Right lung (tissue), 10 donors: ENCODE measurements at places on chromosomes 5 and 9.

- DNase-seq: no peak
These were observed 88.5 kb downstream of the ALDH1A1 start for GRCh38 chr9:72864327-72864726.

GRCh38 chr9:137389428-137389746 is 33.6 kb downstream of the EXD3 start:
- DNase-seq: no peak

DNA sequence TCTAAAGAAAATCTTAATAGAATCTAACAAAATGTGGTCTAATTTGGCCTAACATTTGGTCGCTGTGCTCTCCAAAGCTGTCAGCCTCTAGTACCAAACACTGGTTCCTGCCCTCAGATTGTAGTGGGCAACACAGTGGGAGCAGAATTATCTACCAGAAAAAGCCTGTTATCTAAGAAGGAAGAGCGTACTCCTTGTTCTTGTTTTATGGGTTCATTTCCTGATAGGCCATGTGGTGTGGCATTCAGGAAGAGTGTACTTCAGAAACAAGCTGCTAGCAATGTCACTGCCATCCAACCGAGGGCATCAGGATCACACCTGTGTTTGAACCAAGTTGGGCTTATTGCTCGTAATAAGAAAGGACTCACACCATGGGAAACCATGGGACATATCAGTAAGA is 487.9 kb upstream of the DAP start:
- DNase-seq: no peak

DNA sequence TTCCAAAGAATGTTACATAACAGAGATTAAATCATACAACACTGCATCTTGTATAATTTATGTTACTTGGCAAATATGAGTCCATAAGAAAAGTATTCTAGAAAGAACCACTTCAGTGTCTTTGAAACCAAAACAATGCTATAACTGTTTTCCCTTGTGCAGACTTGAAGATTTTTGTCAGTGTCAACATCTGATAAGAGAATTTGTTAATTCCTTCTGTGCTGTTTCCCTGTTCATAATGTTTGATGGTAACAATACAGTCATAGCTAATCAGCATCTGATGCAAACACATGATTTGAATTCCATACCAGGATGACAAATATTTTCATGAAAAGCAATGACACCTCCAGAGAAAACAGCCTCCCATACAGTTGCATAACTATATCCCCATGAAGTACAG is 306.8 kb downstream of the SEMA5A start:
- no peak for DNase-seq

DNA sequence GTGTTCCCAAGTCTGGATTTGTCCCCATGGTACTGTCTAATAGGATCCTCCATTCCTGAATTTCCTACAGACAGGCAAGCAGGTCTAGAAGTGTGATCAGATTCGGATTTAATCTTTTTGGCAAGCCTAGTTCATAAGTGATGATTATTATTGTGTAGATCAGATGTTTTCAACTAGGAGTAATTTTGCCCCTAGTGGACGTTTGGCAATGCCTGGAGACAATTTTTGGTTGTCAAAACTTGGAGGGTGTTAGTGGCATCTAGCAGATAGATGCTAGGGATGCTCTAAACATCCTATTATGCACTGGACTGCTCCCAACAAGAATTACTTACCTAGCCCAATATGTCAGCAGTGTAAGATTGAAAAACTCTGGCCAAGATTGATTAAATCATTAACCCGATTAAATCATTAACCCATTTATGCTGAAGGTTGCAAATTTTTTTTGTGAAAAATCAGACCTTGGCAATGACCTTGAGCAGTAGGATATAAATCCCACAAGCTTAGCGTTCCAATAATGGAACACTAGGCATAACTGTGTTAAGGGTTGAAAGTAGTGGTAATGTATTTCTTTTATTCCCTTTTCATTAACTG is 28.2 kb downstream of the TCERG1 start:
- no peak for DNase-seq

DNA sequence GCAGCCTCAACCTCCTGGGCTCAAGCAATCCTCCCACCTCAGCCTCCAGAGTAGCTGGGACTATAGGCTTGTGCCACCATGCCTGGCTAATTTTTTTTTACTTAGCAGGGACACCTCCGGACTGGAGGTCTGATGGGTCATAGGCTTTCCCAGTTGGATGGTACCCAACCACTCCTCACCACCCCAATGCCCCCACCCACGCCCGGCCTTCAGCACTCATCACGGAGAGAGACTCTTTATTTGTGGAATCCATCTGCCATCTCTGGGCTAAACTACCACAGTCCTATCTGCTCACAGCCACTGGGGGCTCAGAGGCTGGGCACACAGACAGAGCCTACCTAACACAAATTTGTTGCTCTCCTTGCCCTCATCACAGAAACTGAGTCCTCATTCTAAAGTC is 58.3 kb upstream of the STXBP1 start:
- DNase-seq: no peak

DNA sequence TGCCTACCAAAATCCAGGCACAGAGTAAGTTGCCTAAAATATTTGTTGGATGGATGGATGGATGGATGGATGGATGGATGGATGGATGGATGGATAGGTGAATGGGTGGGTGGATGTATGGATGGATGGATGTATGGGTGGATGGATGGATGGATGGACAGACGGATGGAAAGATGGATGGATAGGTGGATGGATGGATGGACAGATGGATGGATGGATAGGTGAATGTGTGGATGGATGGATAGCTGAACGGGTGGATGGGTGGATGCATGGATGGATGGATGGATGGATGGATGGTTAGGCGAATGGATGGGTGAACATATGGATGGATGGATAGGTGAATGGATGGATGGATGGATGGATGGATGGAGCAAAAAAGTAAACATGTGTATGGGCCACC is 131.9 kb downstream of the GABBR2 start:
- DNase-seq: no peak

DNA sequence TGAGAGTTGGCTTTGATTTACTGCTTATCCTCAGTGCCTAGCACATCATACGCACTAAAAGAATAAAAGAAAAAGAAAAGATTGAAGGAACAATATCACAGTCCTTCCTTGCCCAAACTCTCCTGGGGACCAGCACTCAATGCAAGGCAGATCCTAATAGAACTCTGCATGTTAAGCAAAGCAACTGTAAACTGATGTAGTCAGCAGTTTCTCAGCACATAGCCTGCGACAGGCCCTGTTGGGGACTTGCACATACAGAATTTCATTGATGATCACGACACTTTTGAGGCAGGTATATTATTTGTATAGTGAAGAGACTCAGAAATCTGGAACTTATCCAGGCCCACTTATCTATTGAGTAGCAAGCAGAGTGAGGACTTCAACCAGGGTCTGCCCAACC is 15.4 kb downstream of the NIPAL4 start:
- no peak for DNase-seq

DNA sequence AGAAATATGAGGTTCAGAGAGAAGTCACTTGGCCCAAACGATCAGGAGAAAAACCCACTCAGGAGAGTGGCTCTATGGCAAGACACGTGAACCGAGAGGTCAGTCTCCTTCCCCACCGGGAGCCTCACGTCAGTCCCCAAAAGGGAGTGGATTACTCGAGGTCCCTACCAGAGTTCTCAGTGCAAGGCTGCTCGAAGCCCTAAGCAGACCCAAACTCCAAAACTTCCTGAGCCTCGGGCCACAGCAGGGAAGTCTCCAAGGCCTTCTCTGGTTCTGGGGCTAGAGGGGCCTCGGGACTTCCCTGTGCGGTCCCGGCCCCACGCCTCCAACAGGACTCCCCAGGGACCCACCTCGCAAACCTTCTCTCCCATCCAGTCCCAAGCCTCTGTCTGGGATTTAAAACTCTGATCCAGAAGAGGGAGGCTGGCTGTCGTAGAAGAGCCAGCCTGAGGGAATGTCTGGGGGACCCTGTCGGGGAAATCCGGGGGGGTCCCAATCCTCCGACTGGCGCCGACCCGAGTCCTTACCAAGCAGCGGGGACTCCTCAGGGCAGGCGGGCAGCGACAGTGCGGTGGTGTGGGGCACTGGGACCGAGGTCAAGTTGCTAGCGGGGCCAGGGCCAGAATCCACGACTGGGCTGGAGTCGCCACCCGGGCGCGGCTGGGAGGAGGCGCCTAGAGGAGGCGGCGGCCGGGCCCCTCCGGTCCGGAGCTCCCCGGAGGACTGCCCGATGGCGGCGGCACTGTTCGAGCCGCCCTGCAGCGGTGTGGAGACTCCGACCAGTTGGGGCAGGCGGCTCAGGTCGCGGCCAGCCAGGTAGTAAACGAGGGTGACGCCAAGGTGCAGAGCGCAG is 679 bp downstream of the B4GALT1 start:
- DNase-seq: no peak

DNA sequence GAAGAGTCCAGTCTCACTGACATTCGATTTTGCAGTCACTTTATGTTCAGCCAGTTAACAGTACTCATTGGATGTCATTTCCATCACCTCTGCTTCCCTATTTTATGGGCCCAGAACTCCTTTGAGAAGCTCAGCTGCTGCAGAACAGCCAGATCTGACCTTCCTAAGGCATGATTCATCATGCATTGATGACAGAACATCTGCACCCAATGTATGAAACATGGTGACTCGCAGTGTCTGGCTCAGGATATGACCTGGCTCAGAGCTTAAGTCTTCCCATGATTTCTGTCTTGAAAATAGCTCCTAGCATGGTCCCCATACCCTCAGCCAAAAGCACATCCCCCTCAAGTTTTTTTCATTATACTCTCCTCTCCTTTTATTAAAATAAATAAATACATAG is 92.6 kb upstream of the TRIM32 start:
- DNase-seq: no peak

- no peak for DNase-seq
These were observed 23.8 kb upstream of the SPTAN1 start for GRCh38 chr9:128528445-128529160.

DNA sequence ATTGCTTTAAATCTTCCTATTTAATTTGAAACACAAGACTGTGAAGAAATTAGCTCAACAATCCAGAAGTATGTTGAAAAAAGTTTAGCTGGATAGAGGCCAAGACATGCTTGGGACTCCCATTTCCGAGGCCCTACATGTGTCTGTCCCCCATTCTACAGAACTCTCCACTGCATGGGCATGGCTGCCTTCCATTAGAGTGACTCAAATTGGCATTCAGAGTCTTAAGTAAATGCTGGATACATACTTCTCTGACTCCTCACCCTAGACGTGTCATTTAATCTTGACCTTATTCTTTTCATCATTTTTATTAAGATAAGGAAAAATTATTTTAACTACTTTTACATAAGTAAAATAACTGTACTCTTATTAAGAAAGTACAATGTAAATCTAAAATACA is 530.4 kb upstream of the CDH9 start:
- no peak for DNase-seq

DNA sequence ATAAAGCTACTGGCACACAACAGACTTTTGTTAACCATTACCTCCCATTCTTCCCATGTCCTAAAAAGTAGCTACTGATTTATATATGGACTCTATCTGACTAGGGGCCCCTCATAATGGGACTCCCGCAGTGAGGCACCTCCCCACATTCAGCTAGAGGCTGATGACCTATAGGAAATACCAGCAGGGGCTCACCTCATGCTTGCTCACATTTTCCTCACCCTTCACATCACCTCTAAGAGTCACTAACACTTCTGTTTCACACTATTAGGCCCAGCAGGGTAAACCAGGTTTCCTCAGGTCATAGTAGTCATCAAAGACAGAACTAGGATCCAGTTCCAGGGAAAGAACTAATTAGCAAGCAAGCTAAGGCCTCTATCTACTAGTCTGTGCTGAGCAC is 60.7 kb downstream of the PRELID2 start:
- no peak for DNase-seq

DNA sequence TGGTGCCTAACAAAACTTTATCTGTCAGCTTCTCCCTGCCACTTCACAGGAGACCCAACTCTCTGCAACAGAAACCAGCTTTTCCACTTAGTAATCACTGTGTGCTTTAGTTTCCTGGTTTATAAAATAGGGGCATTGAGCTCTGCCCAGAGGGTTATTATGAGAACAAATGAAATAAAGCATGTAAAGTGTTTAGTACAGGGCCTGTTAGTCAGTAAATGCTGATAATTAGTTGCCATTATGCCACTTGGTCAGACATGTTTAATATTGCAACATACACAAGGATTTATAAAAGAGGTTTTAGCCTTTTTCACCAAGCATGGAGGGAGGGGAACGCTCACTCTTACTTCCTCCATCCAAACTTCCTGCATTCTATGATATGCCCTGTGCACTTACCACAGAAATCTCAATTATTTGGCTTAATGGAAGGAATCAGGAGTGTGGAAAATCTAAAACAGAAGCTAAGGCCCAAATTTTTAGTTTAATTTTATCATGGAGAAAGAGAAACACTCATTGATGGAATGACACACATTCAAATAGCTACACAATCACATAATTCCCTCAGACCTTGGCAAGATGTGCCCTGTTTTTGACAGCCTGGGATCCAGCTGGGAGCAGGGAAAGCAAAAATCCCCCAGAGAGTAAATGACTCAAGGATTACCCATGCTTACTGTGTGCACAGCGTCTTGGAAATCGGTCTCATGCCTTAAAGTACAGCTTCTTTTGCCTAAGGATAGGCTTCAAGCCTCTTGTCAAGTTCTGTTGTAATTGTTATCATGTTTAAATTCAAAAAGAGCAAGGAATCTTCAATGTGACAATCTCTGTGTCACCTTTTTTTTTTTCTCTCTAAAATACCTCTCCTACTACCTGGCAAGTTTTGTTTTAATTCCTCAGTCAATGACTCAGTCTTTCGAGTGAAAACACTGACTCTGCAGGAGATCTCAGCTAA is 34.0 kb downstream of the ZNF474 start:
- no peak for DNase-seq

DNA sequence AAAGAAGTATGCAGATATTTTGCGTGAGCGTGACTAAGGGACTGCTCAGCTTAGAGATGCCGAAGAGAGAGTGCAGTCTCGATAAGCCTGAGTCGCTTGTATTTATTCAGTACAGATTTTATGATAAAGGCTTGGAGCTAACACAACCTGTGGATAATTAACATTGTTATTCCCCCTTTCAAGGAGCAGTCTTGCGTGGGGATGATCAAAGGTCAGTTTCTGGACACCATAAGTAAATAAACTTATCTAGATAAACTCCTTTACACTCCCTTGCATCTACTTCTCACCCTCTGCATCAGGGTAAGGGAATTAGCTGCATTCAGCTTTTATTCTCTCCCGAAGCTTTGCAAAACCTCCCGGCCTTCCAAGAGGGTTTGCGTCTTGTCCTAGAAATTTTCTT is 357.8 kb upstream of the ST8SIA4 start:
- no peak for DNase-seq

DNA sequence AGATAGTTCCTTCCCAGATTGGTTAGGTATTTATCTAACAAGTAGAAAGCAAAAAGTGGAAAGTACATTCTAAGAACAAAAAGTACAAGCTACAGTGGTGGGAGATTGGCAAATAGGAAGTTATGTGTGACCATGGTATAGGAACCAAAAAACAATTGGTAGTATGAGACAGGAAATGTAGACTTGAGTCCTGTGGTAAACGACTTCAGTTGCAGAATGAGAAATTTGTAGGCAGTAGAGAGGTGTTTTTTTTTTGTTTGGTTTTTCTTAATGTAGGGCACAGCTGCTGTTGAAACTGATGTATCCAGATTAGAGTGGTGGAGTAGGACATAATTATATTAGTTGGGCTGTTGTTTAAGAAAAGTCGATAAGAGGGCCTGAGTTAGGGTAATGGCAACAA is 72.0 kb downstream of the CCNH start:
- DNase-seq: no peak
